ENCODE measurements at places on chromosomes 5 and 9. TPM values are rescaled to one million over a fixed set of nuclear protein-coding genes. Genes with fewer than 3 reads are reported as not detected.

The SMU1 gene
- total RNA-seq: 20.1 TPM

The TNC gene
- 373 TPM for total RNA-seq

The PRRT1B gene
- not detected for total RNA-seq

The SPATA31A3 gene
- 0.05 TPM for total RNA-seq

The ERP44 gene
- 9.7 TPM for total RNA-seq

The FGF10 gene
- not detected for total RNA-seq

The INSL6 gene
- total RNA-seq: not detected

The CDK7 gene
- 65.3 TPM for total RNA-seq

The TOR1A gene
- total RNA-seq: 50.8 TPM

The MOB3B gene
- total RNA-seq: not detected

The FAM120A gene
- total RNA-seq: 77.9 TPM

The ENTREP1 gene
- 0.13 TPM for total RNA-seq

The PAPPA gene
- 0.30 TPM for total RNA-seq

The SIMC1 gene
- 16.0 TPM for total RNA-seq

The FCN2 gene
- not detected for total RNA-seq

The LRRC26 gene
- total RNA-seq: not detected

The ECM2 gene
- 1.5 TPM for total RNA-seq

The PROB1 gene
- total RNA-seq: 0.79 TPM

The C9 gene
- total RNA-seq: not detected

The LMAN2 gene
- 178 TPM for total RNA-seq

The SPACA9 gene
- total RNA-seq: 4.0 TPM

The UGT3A1 gene
- total RNA-seq: not detected

The CLK4 gene
- 17.4 TPM for total RNA-seq

The IL31RA gene
- total RNA-seq: 5.0 TPM

The WNK2 gene
- total RNA-seq: 1.5 TPM

The PCDHGA11 gene
- total RNA-seq: 0.96 TPM

The CCIN gene
- not detected for total RNA-seq

The AQP7 gene
- total RNA-seq: not detected

The NFIL3 gene
- 6.4 TPM for total RNA-seq

The ROPN1L gene
- 3.9 TPM for total RNA-seq

The PCDHGC3 gene
- total RNA-seq: 62.5 TPM

The HACD4 gene
- total RNA-seq: not detected

The PTGR1 gene
- 24.8 TPM for total RNA-seq

The SLC2A8 gene
- not detected for total RNA-seq

The TAF1L gene
- 0.04 TPM for total RNA-seq

The LHX3 gene
- total RNA-seq: not detected

The ASTN2 gene
- total RNA-seq: 5.9 TPM

The IL4 gene
- total RNA-seq: not detected

The NKD2 gene
- total RNA-seq: 0.72 TPM

The FOXD4L4 gene
- total RNA-seq: not detected

The HSPB3 gene
- total RNA-seq: 2.5 TPM

The ZBED3 gene
- total RNA-seq: 6.7 TPM

The SIT1 gene
- not detected for total RNA-seq

The ZNF366 gene
- total RNA-seq: not detected

The PCDHB5 gene
- 12.4 TPM for total RNA-seq

The FGD3 gene
- total RNA-seq: 0.23 TPM

The LCN15 gene
- not detected for total RNA-seq

The HARS1 gene
- total RNA-seq: 182 TPM

The CCDC69 gene
- 2.1 TPM for total RNA-seq

The KIF27 gene
- total RNA-seq: 3.0 TPM

The ADAMTS12 gene
- total RNA-seq: 15.2 TPM

The POMT1 gene
- 23.3 TPM for total RNA-seq

The CRB2 gene
- not detected for total RNA-seq

The RAB3C gene
- not detected for total RNA-seq

The GGTA1 gene
- not detected for total RNA-seq

The MEIKIN gene
- not detected for total RNA-seq

The DNM1 gene
- total RNA-seq: 45.4 TPM

The AMACR gene
- total RNA-seq: 49.8 TPM

The TMEM174 gene
- total RNA-seq: not detected

All from A375 (cell line).